ENCODE measurements at places on chromosomes 5 and 9.

- DNase-seq, result no peak
Observed at GRCh38 chr9:83339435-83339834, 198.8 kb downstream of the FRMD3 start.

DNA sequence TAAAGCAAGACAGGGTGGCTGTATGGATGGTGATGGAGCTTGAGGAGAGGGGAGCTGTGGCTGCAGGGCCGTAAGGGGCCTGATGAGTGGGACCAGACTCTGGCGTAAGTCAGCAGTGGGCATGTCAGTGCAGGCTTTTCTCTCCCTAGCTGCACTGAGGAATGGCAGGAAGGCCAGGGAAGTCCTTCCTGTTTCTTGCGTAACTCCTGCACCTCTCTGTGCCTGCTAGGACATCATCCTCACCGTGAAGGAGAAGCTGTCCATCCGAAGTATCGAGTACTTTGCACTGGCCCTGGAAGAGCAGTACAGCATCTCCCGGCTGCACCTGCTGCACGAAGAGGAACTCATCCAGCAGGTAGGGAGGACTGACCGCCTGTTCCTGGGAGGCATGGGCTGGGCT, 24.1 kb upstream of the TRMT10B start:
- DNase-seq, result no peak

DNA sequence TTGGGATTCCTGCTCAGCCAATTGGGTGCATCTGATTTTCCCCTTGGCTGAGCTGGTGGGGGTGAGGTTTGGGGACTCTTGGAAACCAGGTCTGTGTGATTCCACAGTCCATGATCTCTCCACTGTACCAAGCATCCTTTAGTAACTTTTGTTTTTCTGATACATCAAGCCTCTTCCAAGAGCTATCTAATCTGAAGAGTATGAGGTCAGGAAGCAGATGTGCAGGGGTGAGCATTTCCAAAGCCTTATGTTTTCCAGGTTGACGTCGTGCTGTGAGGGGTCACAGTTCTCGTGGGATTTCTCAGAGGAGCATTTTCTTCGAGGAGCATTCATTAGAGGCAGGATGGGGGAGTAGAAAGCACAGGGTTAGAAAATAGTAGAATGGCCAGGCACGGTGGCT, 95.3 kb downstream of the KLF4 start:
- DNase-seq, result no peak

DNA sequence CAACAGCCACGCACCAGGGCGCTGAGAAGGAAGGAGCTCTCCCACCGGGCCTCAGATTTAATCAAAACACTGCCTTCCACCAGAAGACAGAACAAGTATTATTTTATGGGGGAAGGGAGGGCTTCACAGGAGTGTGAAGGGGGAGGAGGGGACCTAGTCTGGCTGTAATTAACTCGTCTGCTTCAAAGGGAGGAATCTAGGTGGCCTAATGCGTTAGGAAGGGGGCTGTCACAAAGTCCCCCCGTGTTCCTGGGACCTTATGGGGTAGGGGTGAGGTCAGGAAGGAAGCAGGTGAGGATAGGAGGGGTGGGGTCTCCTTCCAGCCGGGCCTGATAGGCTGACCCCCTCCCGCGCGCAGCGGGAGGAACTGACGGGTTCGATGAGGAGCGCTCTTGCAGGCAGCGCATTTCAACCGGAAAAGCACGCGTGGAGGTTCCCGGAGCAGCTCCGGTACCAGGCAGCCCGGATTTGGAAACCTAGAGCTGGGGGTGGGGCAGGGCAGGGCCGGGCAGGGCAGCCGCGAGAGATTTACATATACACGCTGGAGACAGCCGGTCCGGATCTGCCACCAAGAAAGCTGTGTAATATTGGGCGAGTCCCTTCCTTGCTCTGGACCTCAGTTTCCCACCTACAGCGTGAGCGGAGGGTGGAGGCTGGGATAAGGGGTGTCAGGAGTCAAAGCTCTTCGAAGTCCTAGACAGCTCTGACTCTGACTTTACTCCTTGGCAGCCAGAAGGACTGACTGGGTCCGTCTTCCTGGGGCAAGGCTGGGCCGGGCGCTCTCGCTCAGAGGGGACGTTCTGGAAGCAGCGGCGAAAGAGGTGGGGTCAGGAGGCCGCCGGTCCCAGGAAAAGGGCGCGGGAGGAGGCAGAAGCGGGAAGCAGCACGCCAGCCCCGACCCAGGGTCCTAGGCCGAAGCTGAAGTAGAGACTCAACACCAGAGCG, 1.8 kb downstream of the SHB start:
- no peak for DNase-seq

DNA sequence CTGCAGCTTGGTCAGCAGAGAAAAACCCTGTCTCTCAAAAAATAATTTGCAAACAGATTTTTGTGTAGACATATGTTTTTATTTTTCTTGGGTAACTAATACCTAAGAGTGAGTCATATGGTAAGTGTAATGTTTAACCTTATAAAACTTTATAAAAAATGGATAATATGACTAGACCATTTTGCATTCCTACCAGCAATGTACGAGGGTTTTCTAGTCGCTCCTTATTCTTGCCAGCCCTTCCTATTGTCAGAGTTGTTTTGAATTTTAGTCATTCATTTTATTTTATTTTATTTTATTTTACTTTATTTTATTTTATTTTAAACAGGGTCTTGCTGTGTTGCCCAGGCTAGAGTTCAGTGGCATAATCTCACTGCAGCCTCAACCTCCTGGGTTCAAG, 37.8 kb downstream of the RABGAP1 start:
- DNase-seq, result no peak

DNA sequence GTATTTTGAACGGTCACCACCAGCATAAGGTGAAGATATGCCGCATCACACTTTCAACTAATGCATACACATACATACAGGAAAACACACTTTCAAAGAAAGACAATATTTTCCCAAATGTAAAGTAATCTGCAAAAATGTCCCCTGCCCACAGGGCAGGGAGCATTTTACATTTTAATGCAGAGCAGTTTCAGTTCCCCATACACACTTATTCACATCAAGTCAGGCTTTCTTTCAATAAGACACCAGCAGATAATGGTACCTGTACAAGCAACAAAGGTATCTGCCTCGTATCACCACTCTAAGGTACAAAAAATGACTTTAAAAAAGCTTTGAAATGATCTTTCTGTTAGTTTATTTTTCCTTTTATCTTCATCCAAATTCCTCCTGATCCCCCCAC, 247.1 kb upstream of the CCNG1 start:
- DNase-seq, result no peak

DNA sequence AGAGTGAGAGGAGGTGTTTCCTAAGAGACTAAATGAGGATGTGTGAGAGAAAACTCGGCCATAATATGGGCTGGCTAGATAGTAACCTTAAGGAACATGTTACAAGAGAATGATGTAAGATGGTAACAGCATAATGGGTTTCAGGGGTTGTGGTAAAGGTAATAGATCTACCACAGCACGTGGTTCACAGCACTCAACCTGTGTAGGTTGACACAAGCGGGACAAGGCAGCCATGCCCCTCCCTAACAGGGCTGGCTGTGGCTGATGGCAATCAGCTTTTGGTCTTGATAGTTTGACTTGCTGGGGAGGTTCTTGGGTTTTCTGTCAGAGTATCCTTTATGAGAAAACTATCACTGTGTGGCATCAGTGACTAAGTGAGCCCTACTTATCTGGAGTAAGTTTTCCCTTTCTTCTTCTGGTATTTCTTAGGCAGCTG, 138.6 kb downstream of the TRIO start:
- no peak for DNase-seq

- no peak for DNase-seq
Observed at GRCh38 chr5:87127426-87127825, 140.3 kb upstream of the RASA1 start.

DNA sequence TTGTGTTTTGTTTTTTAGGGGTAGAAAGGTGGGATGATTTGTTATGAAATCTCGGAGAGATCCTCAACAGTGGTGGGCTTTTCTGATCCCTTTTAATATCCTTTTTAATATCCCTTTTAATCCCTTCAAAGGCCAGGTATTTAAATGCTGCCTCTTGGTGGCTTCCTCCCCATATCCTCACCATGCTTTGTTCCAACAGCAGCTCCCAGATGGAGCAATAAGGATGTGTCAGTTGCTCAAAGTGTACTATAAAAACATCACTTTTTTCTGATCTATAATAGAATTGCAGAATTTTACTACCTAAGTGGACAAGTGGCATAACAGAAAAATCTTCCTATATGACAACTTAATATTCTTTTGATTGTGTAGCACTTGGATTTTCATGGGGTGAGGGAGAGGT, 160.1 kb downstream of the GNAQ start:
- no peak for DNase-seq

DNA sequence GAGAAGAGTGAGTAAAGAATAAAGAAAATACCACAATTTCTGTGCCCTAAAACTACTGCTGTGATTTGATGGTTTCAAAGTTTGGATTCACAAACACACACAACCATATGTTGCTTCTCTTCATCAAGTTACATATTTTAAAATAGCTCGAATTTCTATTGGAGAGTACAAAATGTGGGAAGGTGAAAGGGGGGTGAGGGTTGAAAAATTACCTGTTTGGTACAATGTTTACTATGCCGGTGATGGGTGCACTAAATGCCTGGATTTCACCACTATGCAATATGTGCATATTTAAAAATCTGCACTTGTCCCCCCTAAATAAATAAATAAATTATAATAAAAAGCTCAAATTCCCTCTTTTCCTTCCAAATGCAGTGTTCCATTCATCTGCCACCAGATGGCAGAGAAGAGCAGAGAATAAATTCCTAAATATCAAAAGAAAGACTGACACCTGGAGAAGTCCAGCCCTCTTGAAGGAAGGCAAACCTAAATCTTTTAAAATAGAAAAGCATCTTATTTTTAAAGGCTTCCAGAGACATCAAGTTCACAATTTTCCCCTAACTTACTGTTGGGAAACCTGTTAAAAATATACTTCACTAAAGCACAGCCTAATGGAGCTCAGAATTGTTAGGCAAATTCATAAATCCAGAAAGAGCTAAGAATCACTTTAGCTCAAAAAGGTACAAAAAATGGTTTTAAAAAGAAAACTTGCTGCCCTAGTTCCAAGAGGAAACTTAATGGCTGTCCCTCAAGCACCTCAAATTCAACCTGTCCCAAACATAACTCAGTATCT, 24.8 kb upstream of the HNRNPA0 start:
- DNase-seq, result no peak

GRCh38 chr5:58983526-58984452, 400.9 kb downstream of the RAB3C start:
- DNase-seq, result no peak

DNA sequence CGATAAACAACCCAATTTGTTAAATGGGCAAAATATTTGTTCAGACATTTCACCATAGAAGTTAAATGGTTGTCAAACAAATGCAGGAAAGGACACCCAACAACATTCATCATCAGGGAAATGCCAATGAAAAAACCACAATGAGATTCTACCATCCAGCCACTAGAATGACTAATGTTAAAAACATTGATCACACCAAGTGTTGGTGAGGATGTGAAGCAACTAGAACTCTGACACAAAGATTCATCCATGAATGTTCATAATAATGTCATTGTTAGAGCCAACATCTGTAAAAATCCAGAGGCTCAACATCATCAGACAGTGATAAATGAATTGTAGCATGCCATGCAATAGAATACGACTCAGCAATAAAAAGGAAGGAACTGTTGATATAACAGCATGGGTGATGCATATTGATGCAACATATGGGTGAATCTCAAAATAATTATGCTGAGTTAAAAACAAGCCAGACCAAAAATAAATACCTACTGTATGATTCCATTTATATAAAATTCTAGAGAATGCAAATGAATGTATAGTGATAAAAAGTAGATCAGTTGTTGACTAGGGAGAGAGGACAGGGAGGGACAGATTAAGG, 55.9 kb upstream of the UNC5A start:
- DNase-seq, result no peak

GRCh38 chr9:36746415-36746814, 173.7 kb downstream of the MELK start:
- DNase-seq, result no peak

DNA sequence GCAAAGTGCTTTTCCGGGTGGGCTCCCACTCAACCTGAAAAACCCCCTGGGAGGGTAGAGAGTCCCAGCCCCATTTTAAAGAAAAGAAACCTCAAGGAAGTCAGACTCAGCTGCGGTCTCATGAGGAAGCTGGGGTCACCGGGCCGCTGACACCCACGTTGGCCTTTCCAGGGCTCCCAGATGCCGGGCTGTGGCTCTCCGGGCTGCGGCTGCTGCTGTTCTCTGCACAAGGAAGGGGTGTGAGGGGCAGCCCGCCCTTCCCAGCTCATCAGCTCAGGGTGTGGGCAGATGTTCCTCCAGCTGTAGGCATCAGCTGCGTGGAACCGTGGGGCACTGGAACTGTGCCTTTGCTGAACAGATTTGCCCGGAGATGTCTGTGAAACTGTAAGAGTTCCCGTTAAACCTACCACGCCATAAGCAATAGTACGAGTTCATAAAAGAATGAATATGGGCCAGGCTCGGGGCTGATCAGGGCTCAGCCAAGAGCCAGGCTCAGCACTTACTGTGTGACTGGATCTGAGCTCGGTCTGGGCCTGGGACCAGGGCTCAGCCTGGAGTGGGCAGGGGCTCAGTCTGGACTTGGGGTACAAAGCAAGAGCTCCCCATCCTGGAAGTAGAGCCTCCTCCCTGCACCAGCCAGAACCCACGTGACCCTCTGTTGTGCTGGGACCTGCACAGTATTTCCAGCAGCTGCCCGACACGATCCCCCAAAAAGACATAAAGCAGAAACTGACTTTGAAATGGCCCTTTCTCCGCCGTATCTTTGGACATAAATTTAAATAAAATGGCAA, 130.2 kb upstream of the PPP1R26 start:
- no peak for DNase-seq

- no peak for DNase-seq
Observed at GRCh38 chr5:40873286-40873880, 32.2 kb downstream of the CARD6 start.

- no peak for DNase-seq
Observed at GRCh38 chr5:156706631-156707030, 143.5 kb upstream of the PPP1R2B start.

GRCh38 chr5:72363166-72363802, 43.1 kb downstream of the PTCD2 start:
- DNase-seq, result no peak

- DNase-seq, result no peak
Observed at GRCh38 chr5:68531970-68532369, 316.4 kb downstream of the PIK3R1 start.

DNA sequence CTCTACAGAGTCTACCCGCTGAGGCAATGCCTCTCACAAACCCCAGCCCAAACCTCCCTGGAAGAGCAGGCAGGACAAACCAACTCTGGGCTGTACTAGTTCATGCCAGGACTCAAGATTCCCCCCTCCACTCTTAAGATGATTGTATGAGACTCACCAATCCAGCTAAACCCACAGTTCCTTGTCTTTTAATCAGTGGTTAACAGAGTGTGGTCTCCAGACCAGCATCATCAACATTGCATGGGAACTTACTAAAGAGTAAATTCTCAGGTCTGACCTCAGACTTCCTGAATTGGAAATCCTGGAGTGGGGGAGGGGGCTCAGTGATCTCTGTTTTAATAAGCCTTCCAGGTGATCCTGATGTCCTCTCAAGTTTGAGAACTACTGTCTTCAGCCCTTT, 240.9 kb downstream of the GAS1 start:
- DNase-seq, result no peak
